Brain (organoid and tissue), 16 donors: ENCODE measurements at places on chromosomes 2 and 18.
A peak's percentile ranks its signal among the peaks of the same experiment; 100 is the strongest.

GRCh38 chr2:15615301-15615920 lies 23.7 kb downstream of the DDX1 start:
- no peak for DNase-seq

GRCh38 chr18:13290856-13291271 lies 72.3 kb downstream of the LDLRAD4 start:
- DNase-seq: peak; percentile 59

DNA sequence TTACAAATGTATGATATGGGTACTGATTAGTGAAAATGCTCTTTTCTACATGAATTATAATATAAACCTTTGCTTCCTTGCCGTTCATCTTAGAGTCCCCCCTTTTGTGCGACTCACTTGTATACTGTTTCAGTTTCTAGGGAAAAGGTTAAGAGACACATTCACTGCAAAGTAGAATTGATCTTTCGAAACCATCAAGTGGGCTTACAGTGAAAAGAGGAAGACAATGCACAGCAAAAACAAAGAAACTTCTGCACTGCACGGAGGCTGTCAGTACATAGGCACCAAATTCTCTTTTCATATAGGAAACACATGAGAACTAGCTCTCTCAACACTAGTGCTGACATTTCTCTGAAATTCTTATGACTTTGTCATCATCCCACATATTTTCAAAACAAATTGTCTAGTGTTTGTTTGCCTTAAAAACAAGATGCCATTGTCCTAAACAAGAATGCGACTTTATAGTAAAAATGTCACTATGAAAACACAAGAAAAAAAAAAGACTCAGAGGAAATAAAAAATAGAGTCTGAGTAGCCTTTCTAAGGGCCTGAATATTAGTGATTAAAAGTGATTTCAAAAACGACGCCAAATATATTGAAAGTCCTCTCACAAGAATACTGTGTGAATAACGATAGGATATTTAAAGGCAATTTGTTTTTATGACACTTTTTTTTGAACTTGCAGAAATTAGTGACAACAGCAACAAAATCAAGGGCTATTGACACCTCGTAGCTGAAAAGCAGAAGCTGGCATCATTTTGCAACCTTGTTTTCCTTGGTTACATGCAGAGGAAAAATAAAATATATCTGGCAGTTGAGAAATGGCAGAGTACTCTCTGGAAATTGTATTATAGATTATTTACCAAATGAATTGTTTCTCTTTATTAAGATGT lies 827.0 kb downstream of the BCL11A start:
- DNase-seq: no peak

DNA sequence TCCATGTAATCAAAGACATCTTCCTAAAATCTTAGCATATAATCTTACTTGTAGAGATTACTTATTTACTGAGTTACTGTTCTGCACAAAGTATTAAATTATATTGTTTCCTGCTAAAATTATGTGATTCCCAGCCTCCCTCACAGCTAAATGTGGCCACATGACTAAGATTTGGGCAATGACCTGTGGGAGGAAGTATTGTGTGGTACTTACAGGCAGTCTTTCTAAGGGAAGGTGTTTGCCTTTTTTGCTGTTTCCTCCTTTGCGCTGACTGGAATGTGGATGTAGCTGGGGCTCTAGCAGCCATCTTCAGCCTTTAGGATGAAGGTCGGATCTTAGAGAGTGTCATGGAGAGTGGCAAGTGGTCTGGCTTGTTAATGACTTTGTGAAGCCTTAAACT lies 146.3 kb upstream of the APCDD1 start:
- DNase-seq: no peak

DNA sequence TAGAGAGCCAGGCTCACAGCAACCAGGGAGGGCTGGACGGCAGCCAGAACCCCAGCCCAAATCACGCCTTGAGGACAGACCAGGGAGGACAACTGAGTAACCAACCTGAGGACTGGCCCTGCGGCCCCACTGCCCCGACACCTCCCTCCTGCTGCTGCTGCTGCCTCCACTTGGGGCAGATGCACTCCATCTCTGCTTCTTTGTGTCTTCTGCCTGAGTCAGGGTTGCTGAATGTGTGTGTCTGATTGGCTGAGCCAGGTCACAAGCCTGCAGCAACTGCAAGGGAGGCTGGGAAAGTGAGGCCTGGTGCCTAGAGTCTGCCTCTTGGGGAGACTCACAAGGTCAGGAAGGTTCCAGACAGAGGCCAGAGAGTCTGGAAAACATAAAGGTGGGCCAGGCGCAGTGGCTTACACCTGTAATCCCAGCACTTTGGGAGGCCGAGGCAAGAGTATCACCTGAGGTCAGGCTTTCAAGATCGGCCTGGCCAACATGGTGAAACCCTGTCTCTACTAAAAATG lies 83.4 kb downstream of the ZFP36L2 start:
- no peak for DNase-seq

GRCh38 chr2:16664809-16665747 lies 556 bp downstream of the CYRIA start:
- no peak for DNase-seq

- DNase-seq: no peak
Measured at GRCh38 chr2:100645695-100646429, 83.1 kb downstream of the PDCL3 start.

DNA sequence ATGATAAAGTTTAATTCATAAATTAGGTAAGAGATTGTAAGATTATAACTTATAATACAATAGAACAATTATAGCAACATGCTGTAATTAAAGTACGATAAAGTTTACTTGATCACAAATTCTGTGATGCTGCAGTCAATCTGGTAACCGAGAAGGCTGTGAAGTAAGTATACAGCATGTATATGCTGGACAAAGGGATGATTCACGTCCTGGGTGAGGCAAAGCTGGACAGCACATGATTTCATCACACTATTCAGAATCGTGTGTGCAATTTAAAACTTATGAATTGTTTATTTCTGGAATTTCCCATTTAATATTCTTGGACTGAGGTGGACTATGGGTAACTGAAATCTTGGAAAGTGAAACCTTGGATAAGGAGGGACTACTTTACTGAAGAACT lies 522.2 kb upstream of the CNTNAP5 start:
- no peak for DNase-seq

DNA sequence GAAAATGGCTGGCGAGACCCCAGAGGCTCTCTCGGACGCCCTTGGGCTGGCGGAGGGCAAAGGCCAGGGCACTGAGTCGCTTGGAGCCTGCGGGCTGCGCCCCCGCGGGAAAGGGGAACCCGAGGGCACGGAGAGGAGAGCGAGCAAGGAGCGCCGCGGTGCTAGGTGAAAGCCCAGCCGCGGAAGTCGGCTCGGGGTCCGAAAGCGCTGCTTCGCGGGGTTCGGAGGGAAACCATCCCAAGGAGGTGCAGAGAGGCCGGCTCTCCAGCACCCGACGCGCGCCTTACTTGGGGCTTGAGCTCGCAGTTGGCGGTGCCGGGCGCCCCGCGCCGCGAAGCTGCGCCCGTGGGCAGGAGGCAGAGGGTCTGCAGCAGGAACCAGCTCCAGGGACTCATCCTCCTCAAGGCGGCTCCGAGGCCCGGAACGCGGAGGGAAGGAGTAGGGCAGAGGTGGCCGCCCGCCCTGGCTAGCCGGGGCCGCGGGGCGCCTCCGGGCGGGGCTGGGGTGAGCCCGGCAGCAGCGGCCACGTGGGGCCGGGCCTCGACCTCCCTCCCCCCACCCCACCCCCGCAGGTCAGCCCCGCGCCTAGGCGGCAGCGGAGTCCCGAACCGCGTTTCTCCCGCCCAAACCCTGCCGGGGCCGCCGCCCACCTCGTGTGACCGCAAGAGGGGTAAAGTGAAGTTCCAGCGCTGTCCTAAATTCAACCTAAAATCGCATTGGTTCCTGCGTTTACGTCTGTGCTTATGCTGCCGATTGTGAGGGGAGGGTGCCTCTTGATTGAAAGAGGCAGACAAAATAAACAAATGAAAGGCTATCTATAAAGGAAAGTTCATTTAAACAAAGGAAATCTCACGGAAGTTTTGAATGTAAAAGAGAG lies at the start of gene TRABD2A:
Gene TRABD2A, minus strand, starts transcription at position 440 of the 877 bp plus-strand sequence. Its CDS starts 45 bp downstream, at position 395.
- DNase-seq: peak; percentile 14

DNA sequence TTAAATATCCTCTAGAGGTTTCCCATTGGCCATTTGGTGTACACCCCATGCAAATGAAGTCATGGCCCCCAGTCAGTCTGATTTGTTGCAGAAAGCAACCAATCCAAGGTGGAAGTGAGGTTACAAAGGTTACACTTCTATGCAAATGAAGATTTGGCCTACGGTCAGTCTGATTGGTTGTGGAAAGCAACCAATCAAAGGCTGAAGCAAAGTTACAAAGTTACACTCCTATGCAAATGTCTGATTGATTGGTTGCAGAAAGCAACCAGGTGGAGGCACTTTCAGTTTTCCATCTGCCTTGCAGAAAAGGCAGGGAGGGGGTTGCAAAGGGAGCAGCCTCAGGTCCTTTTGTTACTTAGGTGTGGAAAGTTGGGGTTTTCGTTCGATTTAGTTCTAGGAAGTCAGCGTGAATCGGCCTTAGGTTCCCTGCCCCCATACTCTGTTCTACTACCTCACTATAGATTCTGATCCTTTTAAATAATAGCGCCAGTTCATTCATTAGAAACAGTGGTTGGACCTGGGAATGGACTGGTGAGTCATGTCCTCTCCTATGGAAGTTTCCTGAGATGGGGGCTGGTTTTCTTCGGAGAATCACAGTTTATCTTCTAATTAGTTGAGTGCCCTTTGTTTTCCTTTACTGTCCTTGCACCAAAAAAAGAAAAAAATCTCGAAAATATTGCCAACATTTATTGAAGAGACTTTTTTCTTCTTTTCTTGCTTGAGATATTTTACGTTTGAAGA lies 279.5 kb downstream of the AGAP1 start:
- no peak for DNase-seq

DNA sequence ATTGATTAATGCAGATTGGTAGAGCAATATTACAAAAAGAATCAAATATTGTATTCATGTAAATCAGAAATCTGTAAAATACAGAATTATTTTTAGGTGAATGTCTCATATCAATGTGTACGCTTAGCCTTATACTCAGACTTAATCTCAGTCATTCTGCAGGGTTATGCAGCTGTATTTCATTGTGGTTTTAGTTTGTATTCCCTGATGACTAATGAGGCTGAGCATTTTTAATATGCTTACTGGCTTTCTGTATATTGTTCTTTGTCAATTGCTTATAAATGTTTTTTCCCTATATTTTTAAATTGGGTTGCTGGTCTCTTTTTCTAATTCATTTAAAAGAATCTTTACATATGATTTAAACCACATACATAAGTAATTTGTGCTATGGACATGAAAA lies 50.1 kb downstream of the CDH19 start:
- no peak for DNase-seq

- DNase-seq: no peak
Measured at GRCh38 chr2:83055376-83056010, 1403.6 kb downstream of the SUCLG1 start.

DNA sequence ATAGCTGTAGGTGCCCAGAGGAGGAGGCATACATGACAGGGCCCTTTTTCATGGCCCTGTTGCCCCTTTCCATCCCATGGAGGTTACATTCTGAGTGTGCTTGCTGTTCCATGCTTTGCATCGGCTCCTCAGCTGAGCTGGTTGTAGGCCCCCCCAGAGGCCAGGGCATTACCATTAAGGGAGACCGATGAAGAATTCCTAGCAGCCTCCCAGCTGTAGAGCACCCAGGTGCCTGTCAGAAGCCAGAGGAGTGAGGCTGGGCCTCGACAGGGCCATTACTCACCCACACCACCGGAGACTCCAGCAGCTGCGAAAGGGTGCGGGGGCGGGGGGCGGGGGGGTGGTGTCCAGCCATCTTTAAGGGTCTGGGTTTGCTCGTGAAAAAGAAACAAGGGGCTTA lies 72.2 kb downstream of the GALNT14 start:
- DNase-seq: no peak
